Upper lobe of left lung (tissue), 6 donors: ENCODE measurements at places on chromosomes 5 and 9. TPM values are rescaled to one million over a fixed set of nuclear protein-coding genes. Genes with fewer than 3 reads are reported as not detected.

BAAT gene
- total RNA-seq = not detected

GNAQ gene
- 112 TPM for total RNA-seq

DNA sequence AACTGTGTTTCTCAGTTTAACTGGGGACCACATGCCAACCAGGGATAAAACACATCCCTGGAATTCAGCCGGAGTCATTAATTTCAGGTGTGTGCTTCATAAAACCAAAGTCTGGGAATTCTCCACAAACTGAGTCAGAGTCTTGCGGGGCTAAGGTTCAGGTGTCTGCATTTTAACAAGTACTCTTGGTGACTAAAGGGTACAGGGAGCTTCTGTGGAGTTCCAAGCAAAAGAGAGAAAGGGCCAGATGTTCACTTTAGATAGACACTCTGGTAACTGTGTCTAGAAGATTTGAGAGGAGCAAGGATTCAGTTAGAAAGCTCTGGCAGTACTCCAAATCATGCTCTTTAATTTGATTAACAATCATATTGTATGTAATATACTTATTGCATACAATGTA, 4.0 kb downstream of the NADK2 start:
- DNase-seq = no peak

DNA sequence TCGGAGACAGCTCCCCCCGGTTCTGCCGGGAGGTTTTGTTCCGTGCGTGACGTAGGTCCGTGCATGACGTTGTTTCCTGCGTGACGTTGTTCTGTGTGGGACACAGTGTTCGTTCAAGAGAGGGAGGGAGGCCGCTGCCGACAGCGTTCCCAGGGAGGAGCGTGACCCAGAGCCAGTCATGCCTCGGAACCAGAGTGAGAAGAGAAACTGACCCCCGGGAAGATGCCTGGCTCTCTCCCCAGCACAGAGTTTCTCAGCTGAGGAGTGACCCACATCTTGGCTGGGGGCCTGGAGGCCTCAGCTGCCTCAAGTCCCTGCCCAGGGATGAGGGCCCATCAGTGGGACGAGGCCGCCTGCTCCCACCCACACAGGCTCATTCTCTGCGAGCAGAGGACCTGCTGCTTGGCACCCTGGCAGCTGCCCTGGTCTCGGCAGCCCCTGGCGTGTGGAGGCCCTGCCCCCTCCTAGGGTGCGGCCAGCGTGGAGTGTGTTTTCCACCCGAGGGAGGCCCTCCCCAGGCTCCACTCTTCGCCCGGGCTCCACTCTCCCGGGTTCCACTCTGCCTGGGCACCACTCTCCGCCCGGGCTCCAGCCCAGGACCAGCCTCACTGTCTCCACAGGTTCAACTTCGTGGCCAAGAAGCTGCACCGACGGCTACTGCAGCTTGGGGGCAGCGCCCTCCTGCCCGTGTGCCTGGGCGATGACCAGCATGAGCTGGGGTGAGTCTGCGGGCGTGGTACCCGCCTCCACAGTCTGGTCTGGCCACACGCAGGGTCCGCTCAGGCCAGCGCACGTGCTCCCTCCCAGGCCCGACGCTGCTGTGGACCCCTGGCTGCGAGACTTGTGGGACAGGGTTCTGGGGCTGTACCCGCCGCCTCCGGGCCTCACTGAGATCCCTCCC, 7.9 kb downstream of the NDOR1 start:
- peak; percentile 78 for DNase-seq

DNA sequence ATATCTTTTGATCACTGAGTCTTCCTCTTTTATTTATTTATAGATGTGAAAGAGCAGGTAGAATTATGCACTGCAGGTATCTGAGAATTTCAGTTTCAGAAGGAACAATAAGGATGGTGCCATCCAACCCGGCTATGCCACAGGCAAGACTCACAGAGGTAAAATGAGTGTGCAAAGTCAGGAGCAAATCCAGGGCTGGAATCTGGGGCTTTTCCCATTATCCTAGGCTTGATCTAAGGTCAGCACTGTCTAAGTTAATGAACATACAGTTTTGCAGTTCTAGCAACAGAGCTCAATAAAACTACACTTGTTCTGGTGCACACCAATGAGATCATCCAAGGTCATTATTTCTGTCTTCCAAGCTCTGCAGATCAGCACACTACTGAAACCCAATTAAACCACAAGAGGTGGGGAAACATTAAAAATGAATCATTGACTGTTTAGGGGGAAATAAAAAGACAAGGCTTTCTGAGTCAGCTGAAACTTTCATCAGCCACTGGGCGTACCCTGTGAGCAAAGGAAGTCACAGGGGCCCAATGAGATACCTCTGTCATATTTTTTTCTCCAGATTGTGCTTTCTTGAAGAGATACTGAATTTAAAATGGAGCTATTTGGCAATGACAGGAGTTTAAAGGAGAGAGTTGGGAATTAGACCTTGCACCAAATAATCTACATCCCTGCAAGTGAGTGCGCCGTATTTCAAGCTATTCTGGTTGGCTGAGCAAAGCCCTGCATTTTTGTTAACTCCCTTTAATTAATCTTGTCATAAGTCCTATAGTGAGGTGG, 662.2 kb upstream of the ZNF608 start:
- DNase-seq = no peak

IL7R gene
- 118 TPM for total RNA-seq

DNA sequence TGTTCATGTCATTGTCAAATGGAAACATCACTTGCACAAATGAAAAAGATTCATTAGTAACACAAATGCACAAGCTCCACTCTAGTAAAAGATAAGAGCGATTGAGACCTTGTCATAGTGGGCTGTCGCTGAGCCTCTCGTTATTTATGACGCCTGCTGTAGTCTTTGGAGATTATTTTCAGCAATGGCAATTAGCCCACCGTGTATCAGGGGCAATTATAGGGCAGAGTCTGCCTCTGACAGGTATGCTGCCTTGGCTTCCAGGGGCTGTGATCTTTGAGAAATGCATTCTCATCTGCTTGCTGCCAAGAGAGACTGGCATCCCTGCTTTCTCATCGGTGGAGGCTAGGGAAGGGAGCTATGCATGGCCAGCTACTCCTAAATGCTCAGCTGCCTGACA, 426.8 kb upstream of the CLINT1 start:
- no peak for DNase-seq

HAVCR2 gene
- 37.9 TPM for total RNA-seq

DNA sequence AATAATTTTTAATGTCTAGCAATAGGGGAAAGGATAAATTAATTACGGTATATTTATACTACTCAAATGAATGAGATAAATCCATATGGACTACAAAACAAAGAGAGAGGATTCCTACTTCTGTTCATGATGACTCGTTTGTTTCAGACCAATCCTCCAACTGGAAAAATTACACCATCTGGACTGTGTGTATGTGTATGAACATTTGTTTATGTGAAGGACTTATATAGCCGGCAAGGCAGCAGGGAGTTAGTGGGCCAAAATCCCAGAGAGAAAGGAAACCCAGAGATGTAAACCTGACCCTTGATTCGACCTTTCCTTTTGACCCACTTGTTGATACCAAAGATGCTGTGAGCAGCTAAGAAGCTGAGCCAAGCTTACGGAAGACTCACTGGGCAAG, 20.1 kb downstream of the PDE6A start:
- DNase-seq = no peak
